ENCODE measurements at places on chromosomes 12 and 14. TPM values are rescaled to one million over a fixed set of nuclear protein-coding genes. Genes with fewer than 3 reads are reported as not detected.
A peak's percentile ranks its signal among the peaks of the same experiment; 100 is the strongest.

E2F7 gene
- not detected for total RNA-seq

ESRRB gene
- total RNA-seq, result 0.26 TPM

BCL2L14 gene
- 1.1 TPM for total RNA-seq

- no peak for DNase-seq
Observed at GRCh38 chr12:131352296-131352900, 358.5 kb upstream of the SFSWAP start.

COCH gene
- 1.4 TPM for total RNA-seq

- DNase-seq, result no peak
Observed at GRCh38 chr14:103127861-103128598, 4.8 kb downstream of the TNFAIP2 start.

TAS2R9 gene
- total RNA-seq, result not detected

DNA sequence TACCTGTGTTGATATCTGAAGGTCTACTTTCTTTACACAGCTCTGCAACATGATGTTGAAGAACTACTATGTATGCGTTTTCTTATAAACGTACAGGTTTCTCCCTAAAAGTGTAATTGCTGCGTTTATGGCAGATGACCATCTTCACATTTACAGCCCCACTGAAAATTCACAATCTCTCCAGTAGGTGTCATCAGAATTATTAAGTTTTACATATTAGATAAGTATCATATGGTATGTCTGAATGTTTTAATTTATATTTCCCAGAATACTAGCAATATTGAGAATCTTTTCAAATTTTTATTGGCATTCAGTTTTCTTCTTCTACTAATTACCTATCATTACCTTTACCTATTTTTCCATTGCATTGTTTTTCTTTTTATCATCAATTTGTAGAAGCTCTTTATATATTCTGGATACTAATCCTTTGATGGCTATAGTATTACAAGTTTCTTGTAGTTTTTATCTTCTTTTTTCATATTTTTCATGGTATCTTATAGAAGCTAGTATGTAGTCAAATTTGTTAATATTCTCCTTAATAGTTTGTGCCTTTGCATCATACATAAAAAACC lies 123.5 kb downstream of the CAPZA3 start:
- DNase-seq, result no peak

GRCh38 chr14:93103392-93104080 lies 12.2 kb downstream of the ITPK1 start:
- peak; percentile 60 for DNase-seq

KLHL33 gene
- total RNA-seq, result 0.06 TPM

- no peak for DNase-seq
Observed at GRCh38 chr12:82069931-82070514, 288.2 kb downstream of the CCDC59 start.

GRCh38 chr12:107320033-107320928 lies 226.9 kb upstream of the CRY1 start:
- DNase-seq, result peak; percentile 58

GRCh38 chr14:78605025-78605762 lies 435.0 kb downstream of the NRXN3 start:
- no peak for DNase-seq

- no peak for DNase-seq
Observed at GRCh38 chr12:57498571-57498970, 10.7 kb downstream of the MARS1 start.

DNA sequence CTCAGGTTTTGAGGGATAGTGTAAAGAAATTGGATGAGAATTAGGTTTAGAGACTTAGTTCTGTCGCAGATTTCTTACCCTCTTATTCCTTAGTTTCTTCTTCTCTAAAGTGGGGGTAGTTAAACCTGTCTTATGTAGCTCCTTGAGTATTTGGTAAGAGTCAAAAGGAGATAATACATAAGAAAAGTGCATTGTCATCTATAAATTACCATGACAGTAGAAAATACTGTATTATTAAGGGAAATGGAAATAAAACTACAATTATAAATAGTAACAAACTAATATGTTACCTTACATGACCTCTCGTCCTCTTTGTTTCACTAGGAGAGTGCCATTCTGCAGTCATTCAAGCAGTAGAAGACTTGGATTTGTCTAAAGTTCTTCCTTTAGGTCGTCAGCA lies 49.0 kb downstream of the UTP20 start:
- DNase-seq, result no peak

KRT1 gene
- not detected for total RNA-seq

GRCh38 chr12:3863756-3864155 lies 9.4 kb downstream of the PARP11 start:
- no peak for DNase-seq

DNA sequence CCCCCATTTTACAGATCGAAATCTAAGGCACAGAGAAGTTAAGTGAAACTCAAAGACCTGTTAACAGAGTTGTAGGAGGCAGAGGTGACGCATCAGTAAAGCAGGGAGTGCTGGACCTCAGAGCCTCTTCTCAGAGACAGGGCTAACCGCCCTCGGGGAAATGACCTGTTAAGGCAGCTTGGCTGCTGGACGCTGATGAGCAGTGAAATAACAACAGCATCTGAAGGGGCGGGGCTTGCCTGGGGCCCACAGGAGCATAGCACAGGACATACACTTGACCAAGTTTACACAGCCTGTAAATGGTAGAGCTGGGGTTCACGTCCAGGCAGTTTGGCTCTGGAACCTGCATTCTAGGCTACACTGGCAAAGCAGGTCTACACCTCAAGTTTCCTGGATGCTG lies 39.3 kb downstream of the LRTM2 start:
- no peak for DNase-seq

WNT1 gene
- not detected for total RNA-seq

ATXN7L3B gene
- total RNA-seq, result 11.7 TPM

- peak; percentile 82 for DNase-seq
Observed at GRCh38 chr12:57213058-57213715, 3.4 kb upstream of the NXPH4 start.

DNA sequence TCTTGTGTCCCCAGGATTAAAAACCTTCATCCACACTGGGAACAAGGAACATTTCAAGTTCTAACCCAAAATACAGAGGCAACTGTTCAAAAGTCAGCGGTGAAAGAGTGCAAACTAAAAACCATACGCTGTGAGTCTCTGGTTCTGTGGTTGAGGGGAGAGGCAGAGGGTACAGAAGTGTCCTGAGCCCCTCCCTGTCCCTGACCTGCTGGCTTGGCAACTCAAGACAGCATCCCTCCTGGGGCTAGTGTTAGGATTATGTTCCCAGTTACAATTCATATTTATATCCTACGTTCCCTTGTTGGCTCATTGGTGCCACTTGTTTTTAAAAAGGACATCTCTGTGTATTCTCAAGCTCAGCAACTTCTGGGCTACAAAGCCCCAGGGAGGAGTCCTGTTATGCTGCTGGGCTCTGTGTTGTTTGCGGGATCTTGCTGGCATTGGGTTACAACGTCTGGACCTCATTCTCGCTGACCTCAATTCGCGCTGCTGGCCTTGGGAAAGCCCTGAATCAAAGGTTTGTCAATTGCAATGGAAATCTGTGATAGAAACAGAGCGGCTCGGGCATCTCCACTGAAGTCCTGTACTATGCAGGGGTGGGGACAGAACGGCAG lies 420.8 kb downstream of the FUT8 start:
- no peak for DNase-seq

DNA sequence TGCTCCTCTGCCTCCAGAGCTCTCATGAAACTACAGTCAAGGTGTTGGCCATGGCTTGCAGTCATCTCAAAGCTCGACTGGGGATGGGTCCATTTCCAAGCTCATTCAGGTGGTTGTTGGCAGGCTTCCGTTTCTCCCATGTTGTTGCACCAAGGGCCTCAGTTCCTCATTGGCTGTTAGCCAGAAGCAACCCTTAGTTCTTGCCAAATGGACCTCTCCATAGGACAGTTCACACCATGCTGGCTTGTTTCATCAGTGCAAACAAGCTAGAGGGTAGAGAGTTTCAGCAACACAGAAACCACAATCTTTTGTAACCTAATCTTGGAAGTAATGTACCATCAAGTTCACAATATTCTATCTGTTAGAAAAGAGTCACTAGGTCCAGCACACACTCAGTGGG lies 22.7 kb upstream of the PPM1A start:
- no peak for DNase-seq

OVCH1 gene
- total RNA-seq, result not detected

DNA sequence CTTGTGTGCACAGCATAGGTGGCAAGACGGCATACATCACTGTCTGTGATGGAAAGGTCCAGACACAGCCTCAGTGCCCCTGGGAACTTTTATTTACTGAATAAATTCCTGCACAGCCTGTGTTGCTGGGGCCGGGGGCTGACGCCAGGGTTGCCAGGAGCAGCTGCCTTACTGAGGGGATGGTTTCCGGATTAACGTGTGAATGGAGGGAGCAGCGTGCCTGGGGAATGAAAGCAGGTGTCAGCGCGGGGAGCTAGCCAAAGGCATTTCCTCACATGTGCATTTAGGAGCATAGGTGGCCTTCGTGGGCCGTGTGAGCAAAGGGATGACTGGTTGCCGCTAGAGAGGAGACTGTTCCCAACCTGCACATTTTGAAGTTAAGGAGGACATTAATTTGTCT lies 41.6 kb downstream of the SFSWAP start:
- DNase-seq, result no peak

DNA sequence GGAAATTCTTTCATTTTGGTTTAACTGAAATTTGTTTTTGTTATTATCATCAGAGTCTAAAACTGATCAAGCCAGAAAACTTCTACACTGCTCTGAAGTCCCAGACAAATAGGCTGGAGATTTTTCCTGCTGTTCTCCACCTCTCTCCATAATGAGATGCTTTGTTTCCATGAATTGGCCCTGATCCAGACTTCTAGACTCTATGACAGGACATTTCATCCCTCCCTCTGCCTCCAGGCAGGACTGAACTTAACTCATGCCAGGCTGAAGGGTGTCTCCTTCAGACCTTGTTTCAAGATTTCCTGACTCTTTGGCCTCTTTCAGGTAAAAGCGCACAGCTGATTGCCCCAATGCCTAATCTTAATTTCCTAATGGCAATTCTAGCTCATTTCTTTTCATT lies 69.1 kb upstream of the HOXC13 start:
- no peak for DNase-seq

GRCh38 chr12:12954356-12954755 lies 2.4 kb upstream of the GPRC5D start:
- DNase-seq, result no peak

KRT3 gene
- not detected for total RNA-seq

DNA sequence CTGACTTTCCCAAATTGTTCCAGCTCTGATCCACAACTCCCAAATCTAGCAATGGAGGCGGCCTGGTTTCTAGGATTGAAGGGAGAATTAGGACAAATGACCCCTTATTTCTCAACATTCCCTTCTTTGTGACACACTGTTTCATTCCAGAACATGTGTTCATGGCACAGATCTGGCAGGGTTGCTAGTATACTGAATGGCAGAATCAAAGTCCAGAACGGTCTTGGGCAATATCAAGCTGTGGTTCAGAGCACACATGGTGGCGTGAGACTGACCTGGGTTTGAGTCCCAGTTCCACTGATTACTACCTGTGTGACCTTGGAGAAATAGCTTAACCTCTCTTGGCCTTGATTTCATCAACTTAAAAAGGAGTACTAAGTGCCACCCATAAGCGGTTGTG lies 152.5 kb downstream of the SAMD4A start:
- DNase-seq, result peak; percentile 86

- peak; percentile 68 for DNase-seq
Observed at GRCh38 chr14:99995700-99996356, 69.4 kb upstream of the EVL start.

TMPRSS12 gene
- not detected for total RNA-seq

KRT5 gene
- total RNA-seq, result 0.66 TPM

DNA sequence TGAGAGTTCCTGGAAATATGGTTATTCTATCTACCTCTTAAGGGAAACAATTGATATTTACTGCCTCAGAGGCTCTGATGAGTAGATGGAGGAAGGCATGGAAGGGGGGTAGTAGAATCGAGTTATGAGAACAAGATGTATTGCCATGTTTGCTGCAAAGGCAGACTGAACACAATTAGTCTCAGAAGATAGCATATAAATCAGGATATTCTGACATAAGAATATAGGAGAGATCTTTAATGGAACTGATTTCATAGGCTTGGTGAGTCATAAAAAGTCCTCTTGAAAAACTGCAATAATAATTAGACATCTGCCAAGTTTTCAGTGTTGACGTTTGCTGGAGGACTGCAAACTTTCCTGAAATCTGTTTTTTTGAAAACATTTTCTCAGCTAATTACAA lies 636.1 kb downstream of the TMTC2 start:
- DNase-seq, result no peak

DNA sequence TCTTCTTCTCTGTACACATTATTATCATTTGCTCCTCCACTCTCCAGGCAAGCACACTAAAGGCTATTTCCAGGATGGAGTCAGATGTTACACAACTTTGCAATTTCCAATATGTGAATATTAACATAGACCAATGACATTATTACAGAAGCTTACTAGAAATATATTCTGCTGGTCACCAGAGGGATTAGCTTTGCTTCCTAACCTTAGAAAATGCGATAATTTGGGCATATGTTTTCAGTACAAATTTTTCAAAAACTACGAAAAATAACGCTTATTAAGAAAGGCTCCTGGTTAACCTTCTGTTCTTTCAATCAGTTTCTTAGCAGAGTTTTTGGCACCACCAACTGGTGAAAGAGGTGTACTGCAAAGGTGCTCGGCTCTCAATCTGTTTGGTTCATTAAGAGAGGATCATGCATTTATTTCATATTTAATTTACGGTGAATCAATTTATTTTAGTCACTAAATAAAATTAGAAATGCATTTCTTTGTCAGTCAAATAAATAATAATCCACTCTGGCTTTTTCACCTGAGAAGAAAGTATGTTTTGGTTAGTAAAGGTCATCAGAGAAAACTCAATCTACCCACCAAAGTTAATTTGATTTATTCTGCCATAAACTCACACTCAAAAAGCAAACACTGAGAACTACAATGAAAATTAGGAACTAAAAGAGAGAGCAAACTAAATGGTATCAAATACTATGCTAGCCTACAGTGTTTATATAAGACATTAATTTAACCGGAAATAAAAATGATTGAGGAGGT lies 39.2 kb downstream of the EFCAB11 start:
- no peak for DNase-seq

GRCh38 chr14:61765225-61765943 lies 3.2 kb downstream of the SNAPC1 start:
- DNase-seq, result no peak

- no peak for DNase-seq
Observed at GRCh38 chr14:39827901-39828655, 395.8 kb upstream of the FBXO33 start.

GRCh38 chr12:90858252-90858651 lies 96.7 kb downstream of the CCER1 start:
- DNase-seq, result no peak

DNA sequence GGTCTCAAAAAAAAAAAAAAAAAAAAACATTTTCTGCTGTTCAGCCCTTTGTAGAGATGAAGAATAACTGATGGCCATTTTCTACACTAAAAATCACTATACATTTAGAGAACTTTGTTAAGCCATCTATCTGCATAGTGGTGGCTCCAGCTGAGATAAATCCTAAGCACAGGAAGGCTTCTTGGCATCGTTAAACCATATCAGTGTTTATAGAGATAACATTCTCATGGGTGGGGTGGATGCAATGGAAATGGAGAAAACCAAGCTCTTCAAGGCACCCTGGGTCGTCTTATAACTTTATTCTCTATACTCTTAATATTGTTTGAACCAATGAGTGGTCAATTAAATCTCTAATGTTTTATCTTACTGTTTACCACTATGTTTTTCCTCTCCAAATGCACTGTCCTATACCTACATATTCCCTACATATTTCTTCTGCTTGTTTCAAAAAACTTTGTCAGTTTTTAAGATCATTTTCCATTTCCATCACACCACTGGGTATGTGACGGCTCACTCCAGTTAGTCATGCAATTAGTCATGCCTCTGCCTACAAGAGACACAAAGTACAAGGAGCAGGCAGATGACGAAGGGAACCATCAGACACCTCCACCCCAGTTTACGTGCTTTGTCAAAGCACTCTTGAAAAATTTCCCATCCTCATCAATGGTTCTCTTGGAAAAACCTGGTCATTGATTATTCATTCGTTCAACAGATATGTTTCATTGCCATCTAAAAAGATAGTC lies 119.3 kb upstream of the OVCH1 start:
- DNase-seq, result no peak
